Activated gamma-delta T cell treated with Interleukin-2 at 50 U/mL for 16 hours (primary cell): ENCODE measurements at places on chromosomes 3 and 15.

DNA sequence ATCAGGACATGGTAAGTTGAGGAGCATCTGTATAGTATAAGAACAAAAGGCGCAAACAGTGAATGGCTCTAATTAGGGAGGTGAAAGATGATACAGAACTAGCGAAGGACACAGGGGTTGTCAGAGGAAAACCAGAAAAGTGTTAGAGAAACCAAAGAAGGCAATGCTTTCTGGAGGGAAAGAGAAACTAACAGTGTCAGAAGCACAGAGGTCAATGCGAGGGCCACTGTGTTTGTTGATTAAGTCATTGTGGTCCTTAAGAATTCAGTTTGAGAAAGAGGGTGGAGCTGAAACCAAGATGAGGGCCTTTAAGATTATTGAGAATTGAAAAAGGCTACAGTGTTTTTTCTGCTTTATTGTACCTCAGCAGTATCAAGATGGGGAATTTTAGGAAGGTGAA is 28.8 kb downstream of the ATG7 start:
- no peak for DNase-seq

DNA sequence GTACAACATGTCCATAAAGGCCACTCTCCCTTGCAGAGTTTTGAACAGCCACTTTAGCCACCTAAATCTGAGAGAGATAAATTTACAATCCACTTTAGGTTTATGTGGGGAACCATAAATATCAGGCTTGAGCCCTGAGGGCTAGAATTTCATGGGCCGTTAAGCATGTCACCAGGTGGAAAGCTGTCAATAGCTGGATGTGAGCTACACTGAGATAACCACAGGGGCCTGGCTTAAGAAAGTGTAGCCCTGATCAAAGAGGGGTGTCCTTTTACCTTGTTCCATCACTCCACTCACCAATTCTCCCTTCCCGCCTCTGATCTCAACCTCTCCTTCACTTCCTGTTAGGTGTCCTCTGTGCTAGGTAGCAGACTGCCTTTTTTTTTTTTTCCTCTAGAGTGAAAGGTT is 172.8 kb upstream of the ICE2 start:
- DNase-seq: no peak

DNA sequence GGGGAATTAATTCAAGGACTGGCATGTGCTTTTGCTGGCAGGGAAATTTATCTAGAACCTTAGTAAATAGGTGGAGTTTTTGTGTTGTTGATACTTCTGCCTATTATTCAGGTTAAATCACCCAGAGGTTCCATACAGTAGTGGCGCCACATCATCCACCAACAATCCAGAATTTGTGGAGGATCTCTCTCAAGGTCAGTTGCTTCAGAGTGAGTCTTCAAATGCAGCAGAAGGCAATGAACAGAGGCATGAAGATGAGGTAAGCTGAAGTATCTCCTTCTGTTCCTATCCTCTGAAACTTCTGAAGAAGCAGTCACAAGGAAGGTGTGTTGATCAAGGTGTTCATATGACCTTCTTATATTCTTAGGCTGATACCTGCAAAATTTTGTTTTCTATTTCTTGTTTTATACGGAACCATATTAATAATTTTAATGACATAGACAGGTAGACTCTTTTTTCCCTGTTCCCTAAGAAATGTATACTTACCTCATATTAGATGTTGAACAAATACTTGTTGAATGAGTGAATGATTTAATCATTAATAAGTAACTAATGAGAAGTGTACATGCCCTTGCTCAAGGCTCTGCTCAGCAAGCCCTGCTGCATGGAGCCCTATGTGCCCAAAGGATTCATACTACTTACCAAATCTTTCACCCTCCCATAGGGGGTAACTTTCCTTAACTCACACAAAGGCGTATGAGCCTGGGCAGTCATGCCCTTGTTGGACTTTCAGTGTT is 43.6 kb downstream of the HMG20A start:
- no peak for DNase-seq

- no peak for DNase-seq
Measured at GRCh38 chr15:69699096-69699495, 246.5 kb downstream of the RPLP1 start.

GRCh38 chr3:72112435-72112834 is 327.5 kb upstream of the PROK2 start:
- DNase-seq: no peak

DNA sequence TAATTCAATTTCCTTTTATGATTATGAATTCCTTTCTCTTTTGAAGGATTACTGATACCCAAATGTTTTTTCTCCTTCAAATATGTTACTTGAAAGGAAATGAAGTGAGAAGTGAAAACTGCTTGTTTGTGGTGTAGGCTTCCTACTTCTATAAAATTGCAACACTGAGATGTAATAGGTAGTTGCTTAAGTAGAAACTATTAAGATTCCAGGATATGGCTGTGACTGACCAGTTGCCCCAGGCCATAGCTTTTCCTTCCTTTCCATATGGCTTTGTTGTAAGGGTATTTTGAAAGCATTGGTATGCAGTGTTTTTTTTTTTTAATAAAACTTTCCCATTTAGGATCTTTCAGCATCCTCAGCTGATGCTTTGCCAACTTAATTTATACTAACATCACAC is 28.5 kb downstream of the DNAJC13 start:
- DNase-seq: no peak

DNA sequence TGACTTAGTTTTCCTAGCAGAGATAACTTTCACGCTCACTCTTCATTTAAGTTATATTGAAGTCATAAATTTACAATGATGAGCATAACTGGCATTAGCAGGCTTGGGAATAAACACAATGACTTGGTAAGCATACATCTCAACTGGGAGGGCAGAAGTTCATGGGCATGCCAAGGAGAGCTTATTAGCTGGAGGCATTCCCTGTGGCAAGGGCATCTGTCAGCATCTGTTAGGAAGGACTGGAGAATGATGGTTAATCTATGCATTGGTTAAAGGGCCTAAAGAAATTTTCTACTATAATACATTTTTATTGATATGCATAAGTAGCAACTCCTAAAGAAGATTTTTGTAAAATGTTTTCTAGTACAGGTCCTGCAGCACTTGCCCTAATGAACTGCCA is 52.4 kb downstream of the NEK11 start:
- DNase-seq: no peak

GRCh38 chr3:42906070-42906847 is at the start of gene ZNF662:
TSS of gene ZNF662 (plus strand) at chr3:42906142. CDS start at chr3:42908115, 1,973 bp downstream.
- DNase-seq: peak; percentile 27

GRCh38 chr3:146256851-146257486 is 6.1 kb upstream of the PLSCR4 start:
- DNase-seq: no peak

GRCh38 chr15:52106641-52107040 is 5.9 kb downstream of the BCL2L10 start:
- DNase-seq: no peak

DNA sequence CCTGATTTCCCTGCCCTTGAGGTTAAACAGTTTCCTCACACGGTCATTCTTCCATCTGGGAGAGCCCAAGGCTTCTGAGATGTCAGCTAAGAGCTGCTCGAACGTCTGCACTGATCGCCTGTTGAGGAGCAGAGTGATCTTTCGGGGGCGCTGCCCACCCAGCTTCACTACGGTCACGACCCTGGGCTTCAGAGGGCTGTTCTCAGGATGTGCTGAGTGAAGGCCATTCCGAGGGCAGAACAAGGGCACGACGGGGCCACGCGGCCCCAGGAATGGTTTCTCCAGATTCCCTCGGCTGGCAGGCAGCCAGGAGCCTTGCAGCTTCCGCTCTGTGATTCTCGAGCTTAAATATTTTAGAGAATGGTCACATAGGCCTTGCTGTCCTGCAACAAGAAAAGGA is 25.7 kb downstream of the DCLK3 start:
- DNase-seq: no peak

GRCh38 chr15:99909592-99910295 is 176.5 kb upstream of the LYSMD4 start:
- no peak for DNase-seq

DNA sequence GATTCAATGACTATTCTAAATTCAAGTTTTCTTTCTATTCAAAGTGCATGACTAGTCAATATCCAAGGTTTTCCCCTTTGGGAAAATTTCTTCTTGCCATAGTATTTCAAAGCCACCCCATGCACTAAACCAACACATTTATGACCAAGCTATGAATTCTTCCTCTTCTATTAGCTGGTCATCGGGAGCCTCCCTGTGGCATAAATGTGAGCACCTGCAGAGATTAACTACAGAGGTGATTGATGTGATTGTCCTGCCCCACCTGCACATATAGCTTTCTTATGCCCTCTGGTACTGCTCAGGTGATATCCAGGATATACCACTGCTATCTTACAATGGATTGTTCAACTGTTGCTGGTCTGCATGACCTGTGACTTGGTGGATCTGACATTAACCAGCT is 694.9 kb downstream of the ZBBX start:
- DNase-seq: no peak

GRCh38 chr15:70257573-70258248 is 160.0 kb upstream of the TLE3 start:
- no peak for DNase-seq

- no peak for DNase-seq
Measured at GRCh38 chr3:194246709-194247349, 104.3 kb downstream of the CPN2 start.
